NAMALWA (cell line): ENCODE measurements at places on chromosomes 11 and 22.

DNA sequence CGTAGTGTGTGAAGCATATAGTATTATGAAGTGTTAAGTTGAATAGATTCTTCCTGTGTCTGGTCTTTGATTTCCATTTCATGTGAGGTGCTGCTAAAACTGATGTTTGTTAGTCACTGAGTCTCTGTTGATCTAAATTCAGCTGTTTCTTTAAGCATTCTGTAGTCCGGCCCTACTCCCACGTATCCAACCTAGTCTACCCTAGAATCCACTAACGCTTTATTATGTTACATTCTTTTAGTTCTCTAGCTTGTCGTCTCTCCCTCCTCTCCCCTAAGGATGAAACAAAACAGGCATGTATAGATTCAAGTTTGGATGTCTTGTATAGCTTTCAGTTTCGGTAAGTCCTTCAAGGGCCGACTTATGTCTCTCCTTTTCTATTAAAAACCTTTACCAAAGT is 4.1 kb downstream of the WEE1 start:
- no peak for DNase-seq

- no peak for DNase-seq
Measured at GRCh38 chr11:105220121-105220520, 80.6 kb upstream of the CARD18 start.

- DNase-seq = no peak
Measured at GRCh38 chr11:59584294-59584693, 31.3 kb downstream of the OSBP start.

- DNase-seq = no peak
Measured at GRCh38 chr11:116590844-116591570, 181.8 kb downstream of the BUD13 start.

- no peak for DNase-seq
Measured at GRCh38 chr11:76293189-76293631, 86.9 kb upstream of the WNT11 start.
